ENCODE measurements at places on chromosomes 7 and 10.

- no peak for DNase-seq
Measured at GRCh38 chr7:104415700-104416099, 87.3 kb downstream of the LHFPL3 start.

GRCh38 chr10:88820748-88821401, 18.3 kb downstream of the LIPM start:
- no peak for DNase-seq

GRCh38 chr10:97079448-97079847, 106.3 kb downstream of the SLIT1 start:
- no peak for DNase-seq

- no peak for DNase-seq
Measured at GRCh38 chr7:95367606-95368005, 28.6 kb downstream of the PON3 start.

DNA sequence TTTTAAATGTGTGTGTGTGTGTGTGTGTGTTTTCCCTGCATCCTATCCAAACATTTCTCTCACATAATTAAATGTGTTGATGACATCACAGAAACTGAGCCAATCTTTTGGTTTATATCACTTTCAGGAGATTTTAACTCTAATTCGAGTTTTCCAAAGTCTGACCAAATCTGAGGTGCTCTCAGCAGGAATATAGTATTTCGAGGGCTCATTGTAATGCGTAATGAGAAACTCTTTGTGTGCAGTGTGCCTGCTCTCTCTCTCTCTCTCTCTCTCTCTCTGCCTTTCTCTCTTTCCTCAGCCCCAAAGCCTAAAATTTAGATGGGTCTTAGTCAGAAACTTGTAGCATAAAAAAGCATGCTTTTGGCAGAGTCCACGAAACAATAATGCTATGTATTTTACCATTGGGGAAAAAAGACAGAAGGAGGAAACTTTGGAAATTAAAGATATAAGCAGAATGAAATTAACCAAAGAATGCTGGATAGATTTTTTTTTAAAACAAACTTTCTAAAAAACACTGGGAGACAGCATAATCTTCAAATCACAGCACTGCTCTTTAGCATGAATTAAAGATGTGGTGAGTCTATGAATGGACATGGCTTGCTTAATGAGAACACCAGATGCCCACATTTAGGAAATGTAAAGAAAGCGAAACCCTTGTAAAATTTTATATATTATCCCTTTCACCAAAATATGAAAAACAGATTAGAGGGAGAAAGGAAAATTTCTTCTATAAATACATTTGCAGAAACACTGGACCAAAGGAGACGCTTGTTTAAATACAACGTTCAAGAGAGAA, 206.8 kb upstream of the HABP2 start:
- DNase-seq, result no peak

GRCh38 chr7:69260023-69260422, 338.3 kb upstream of the AUTS2 start:
- no peak for DNase-seq

DNA sequence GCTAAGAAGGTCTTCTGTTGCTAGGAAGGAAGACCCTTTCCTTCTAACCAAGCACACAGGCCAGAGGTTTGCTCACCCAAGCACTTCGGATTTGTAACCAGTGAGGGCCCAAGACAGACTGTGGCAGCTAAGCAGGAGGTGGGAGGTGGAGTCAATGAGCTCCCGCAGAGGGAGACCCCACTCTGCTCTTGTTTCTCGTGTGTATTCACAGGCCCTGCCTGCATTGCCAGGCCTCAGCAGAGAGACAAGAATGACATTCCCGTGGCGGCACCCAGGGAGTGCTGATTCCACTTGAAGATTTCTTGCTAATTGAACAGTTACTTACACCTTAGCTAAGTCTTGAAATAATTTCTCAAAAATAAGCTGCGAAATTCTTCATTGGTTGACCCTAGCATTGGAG, 13.4 kb downstream of the PKD1L1 start:
- DNase-seq, result no peak

- no peak for DNase-seq
Measured at GRCh38 chr7:149509774-149510173, 12.2 kb upstream of the ZNF746 start.

DNA sequence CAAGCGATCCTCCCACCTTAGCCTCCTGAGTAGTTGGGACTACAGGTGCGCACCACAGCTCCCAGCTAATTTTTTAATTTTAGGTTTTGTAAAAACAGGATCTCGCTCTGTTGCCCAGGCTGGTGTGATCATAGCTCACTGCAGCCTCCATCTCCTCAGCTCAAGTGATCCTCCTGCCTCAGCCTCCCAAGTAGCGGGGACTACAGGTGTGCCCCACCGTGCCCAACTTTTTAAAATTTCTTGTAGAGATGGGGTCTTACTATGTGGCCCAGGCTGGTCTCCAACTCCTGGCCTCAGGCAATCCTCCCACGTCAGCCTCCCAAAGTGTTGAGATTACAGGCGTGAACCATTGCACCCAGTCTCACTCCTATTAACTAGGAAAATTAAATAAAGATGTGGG, 7.5 kb downstream of the TMEM225B start:
- no peak for DNase-seq

DNA sequence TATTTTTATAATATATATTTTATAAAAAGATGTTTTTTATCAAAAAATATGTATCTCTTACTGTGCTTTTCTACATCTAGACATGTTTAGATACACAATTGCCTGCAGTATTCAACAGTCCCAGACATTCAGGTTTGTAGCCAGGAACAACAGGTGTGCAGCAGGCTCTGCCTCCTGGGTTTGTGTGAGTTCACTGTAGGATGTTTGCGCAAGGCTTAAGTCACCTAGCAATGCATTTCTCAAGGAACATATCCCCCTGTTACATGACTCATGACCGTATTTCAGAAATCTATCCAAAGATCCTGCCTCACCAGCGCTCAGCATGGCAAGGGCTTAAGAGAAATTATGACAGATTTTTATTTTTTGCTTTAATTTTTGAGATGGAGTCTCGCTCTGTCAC, 41.5 kb downstream of the PITRM1 start:
- no peak for DNase-seq

Data from cortex of kidney (tissue), 1 donor.